Midbrain (tissue), 1 donor: ENCODE measurements at places on chromosomes 2 and 18.

GRCh38 chr2:3768960-3769765 is 65.8 kb downstream of the DCDC2C start:
- no peak for DNase-seq

DNA sequence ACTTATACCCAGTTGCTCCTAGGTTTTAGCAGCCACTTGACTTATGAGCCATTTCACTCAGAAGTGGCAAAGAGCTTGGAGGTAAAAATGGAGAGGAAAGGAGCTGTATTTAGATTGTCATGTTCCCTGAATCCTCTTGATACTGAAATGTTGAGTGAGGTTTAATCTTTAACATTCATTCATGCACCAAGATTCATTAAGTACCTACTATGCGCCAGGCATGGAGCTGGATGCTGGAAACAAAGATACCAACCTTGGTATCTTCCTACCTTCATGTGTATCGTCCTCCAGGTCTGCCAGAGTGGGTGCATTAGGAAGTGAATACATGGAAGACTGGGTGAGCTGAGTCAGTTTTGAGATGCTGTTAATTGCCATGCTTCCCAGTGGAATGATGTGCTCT is 23.7 kb downstream of the TPGS2 start:
- no peak for DNase-seq

DNA sequence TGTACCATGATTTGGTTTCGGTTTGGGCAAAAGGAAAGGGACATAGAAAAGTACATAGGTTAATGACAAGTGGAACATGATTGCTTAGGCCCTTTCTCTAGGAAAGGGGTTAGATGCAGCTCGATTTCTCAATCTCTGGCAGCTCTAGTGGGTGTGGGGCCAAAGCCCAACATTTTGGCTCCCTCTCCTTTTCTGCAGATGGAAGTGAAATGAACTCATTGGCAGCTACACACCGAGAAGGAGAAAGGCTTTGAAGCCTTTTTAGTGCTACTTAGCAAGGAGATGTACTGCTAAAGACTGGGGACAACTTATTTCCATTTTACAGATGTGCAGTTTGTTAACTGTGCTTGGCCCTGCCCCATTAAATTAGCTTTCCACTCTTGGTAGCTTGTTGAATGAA is 93.8 kb downstream of the LYPD6B start:
- DNase-seq, result no peak

- DNase-seq, result no peak
Observed at GRCh38 chr2:105677901-105678300, 66.8 kb upstream of the NCK2 start.

DNA sequence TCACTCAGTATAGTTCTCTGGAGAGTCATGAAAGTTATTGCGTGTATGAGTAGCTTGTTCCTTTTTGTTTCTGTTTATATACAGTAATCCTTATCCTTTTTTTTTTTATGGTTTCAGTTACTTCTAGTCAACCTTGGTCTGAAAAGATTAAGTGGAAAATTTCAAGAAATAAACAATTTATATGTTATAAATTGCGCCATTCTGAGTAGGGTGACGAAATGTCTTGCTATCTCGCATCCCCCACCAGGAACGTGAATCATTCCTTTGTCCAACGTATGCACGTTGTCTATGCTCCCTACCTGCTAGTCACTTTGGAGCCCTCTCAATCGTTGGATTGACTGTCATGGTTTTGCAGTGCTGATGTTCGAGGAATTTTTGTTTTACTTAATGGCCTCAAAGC is 60.4 kb downstream of the FAM117B start:
- DNase-seq, result no peak

DNA sequence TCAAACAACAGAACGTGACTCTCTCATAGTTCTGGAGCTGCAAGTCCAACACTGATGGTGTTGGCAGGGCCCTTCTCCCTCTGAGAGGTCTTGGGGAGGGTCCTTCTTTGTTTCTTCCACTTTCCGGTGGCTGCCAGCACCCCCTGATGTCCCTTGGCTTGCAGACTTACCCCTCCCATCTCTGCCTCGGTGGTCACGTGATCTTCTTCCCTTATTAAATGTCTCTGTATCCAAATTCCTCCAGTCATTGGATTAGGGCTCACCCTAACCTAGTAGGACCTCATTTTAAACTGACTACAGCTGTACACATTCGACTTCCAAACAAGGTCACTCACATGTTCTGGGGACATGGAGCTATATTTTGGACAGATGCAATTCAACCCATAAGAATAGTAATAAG is 780.6 kb upstream of the SALL3 start:
- DNase-seq, result no peak

DNA sequence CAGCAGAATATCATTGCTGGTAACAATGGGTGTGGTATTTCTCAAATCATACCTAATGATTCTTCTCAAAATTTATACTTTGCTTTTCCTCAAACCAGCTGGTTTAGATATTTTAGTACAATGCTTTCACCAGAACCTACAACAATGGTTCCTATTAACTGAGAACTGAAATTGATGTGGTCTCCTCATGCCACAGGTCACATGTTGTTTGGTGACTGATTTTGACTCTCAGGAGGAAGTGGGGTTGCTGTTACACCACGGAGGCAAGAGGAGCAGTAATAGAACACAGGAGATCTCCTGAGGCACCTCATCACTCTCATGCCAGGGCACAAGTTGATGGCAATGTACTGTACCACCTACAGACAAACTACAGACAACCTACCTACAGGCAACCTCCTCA is 3.0 kb upstream of the CEP68 start:
- no peak for DNase-seq

- no peak for DNase-seq
Observed at GRCh38 chr2:130302164-130302886, 40.4 kb upstream of the IMP4 start.

DNA sequence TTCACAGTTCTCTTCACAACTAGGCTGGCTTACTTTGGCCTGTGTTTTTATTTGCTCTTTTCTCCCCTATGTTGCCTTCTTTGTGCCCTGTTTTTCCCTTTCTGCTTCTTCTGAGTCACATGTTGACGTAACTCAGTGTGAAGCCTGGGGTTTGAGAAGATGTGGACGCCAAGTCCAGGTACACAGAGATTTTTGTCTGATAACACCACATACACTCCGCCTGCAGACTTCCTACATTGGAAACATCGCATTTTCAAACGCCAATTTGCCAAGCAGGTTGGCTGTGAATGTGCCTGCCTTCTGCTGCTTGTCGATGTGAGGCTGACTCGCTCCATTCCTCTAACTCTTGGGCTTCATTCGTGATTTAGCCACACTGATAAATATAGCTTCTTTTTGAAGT is 62.6 kb upstream of the FN1 start:
- no peak for DNase-seq

- no peak for DNase-seq
Observed at GRCh38 chr2:71687412-71687811, 234.1 kb downstream of the DYSF start.

DNA sequence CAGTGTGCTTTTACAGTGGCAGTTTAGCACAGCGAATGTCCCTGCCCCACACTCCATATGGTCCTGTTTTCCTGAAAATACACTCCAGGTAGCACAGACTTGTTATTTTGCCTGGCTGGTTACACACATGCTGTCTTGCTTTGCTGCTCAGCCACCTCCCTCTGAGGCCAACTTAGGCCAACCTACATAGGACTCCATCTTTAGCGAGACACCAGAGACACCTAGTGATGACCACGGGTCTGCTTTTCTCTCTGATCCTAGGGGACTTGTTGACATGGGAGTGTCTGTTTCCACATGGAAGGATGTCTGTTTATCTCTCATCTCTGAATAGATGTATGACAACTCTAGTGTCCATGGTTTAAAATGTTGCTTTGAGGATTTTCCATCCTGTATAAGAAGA is 43.3 kb downstream of the PLEKHB2 start:
- DNase-seq, result peak; percentile 32

DNA sequence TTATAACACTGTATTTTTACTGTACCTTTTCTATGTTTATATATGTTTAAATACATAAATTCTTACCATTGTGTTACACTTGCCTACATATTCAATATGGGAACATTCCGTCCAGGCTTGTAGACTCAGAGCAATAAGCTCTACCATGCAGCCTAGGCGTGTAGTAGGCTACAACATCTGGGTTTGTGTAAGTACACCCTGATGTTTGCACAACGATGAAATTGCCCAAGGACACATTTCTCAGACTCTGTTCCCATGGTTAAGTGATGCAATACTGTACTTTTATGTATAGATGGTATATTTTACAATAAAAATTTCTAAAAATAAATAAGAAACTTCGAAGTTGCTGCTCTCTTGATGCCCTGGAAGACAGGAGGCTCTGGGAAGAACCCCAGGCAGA is 38.4 kb downstream of the YPEL5 start:
- no peak for DNase-seq

DNA sequence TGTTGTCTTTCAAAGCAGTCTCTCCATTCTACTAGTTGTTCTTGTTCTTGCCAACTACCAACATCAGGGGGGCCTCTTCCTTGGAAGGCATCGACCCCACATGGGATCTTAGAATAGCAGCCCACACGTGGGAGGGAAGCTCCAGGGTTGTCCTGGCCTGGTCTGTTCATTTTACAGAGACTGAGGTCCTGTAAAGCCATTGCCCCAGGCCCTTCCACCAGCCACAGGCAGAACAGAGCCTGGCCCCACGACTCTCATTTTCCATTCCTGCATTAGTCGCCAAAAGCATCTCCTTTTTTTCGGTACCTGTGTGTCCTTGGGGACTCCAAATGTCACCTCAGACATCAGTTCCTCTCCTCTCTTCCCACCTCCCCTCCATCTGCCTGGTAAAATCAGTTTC is 28.0 kb downstream of the CNGA3 start:
- no peak for DNase-seq

GRCh38 chr2:114011713-114012112 is 121.8 kb downstream of the ACTR3 start:
- no peak for DNase-seq

- no peak for DNase-seq
Observed at GRCh38 chr2:215407590-215408264, 28.1 kb downstream of the FN1 start.

DNA sequence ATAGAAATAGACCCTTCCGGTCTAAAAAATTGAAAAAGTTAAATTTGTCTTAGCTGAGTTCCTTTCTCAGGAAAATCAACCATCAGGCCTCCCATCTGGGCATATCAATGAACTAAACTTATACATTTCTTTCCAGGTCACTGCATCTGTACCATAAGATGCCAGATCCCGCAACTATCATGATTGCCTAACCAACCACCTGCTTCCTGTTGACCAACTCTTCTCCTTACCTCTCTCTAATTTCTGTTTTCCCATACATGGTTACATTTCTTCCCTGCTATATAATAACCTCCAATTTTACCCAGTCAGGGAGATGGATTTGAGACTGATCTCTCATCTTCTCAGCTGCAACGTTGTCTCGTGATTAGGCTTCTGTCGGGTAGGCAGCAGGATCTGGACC is 228.7 kb downstream of the FSIP2 start:
- DNase-seq, result no peak

DNA sequence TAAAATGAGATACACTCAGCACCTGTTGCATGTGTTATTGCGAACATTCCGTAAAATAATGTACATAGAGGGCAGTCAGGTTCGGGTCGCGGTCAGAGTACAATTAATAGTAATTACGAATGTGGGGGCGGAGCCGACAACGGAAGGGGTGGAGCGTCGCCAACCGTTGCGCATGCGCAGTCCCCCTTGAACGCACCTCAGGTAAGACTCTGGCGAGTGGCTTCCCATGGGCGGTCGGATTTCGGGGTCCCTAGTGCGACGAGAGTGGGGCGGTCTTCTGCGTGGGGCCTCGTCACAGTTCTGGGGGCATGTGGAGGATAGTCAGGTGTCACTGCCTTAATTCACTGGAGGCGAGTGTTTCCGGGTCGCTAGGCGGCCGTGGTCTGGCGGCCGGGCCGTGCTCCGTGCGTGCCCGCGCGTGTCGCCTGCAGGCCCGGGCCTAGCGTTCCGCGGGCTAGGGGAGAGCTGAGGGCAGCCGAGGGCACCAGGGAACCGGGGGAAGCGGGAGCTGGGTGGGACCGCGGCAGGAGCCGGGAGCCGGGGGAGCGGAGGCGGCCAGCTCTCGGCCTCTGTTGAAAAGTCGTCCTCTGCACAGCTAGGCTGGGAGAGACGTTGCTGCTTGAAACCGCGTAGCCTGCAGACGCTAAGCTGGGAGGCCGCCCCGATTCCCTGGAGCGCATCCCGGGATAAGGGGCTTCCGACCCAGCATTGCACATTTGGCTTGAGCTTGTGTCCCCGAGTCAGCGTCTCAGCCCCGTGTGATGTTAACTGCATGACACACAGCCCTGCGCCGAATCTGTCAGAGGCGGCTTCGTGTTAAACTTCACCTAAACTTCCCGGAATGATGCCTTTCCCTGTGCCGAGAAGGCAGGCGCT is at the start of gene CEBPZOS:
Gene CEBPZOS, plus strand, starts transcription at position 177 of the 876 bp plus-strand sequence. CDS start 3,209 bp downstream, outside the sequence.
- DNase-seq, result peak; percentile 85

DNA sequence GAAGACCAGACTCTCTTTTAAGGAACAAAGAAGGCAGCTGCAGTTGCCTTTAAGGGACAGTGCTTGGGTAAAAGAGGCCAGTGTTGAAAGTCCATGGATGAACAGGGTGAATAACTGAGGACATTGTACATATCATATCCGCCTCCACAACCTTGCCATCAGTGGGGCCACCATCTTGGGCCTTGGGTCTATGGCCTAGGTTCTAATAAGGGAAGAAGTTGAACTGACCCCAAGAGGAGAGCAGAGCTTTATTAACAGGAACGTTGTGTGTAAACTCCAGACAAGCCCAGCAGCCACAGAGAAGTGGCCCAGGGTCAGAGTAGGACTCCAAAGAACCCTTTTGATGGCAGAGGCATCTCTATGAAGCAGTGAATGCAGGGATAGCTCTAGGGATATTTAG is 332.8 kb downstream of the CYP26B1 start:
- DNase-seq, result no peak

DNA sequence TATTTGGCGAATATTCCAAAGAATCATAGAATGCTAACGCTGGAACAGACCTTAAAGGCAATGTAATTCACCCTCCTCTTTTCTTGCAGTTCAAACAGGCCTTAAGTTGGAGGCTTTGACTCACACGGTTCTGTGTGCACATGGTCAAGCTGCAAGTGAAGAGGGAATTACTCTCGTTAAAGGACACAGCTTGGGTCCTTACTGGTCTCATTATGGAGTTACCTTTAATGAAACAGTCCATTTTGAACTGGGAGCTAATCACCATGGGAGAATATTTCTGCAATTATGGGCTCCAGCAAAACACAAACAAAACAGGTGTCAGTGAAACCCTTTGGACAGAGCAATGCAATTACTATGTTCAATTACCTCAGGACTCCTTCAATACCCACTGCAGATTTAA is 135.5 kb downstream of the GAREM1 start:
- no peak for DNase-seq

DNA sequence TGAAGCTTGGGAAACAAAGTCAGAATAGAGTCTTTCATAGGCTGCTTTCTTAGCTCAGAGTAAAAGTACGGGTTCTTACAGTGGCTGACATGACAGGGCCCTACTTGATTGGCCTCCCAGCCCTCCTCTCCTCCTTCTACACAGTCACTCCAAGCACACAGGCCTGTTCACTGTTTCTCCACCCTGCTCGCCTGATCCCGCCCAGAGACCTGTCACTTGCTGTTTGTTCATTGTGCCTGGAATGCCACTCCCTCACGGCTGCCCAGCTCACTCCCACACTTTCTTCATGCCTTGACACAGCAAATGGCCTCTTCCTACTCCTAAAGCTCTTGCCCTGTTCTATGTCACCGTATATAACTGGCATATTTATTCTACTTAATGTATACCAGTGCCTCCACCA is 104.8 kb downstream of the MAP4K4 start:
- no peak for DNase-seq

GRCh38 chr18:53843763-53844162 is 380.7 kb downstream of the MBD2 start:
- no peak for DNase-seq
